ENCODE measurements at places on chromosomes 3 and 15.

DNA sequence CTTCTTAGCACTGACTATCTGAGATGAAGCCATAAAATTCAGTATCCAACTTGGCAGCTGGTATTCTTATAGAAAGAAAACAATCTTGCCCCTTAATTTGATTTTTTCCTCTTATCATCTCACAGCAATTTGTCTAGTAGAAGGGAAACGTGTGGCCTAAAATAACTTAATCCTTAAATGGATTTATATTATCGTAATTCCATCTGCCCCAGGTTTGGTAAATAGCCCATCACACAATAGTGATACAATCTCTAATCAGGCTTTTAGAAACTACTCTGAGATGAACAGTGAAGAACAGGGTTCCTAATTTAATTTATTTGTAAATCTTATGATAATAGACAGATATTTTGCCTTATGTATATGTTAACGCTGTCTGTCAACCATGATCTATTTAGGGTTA is 24.8 kb downstream of the PEX5L start:
- no peak for DNase-seq
- no peak overlapping the region for H3K4me3 ChIP-seq
- no peaks in the 10 kb centered on the region for H3K27me3 ChIP-seq
- H3K27ac ChIP-seq, result no peak overlapping the region

- peak overlapping the region; percentile 100 for H3K27ac ChIP-seq
- H3K27me3 ChIP-seq, result no peaks in the 10 kb centered on the region
These were observed 16.8 kb upstream of the CHD2 start for GRCh38 chr15:92883163-92883875.

- H3K27me3 ChIP-seq, result no peaks in the 10 kb centered on the region
- H3K27ac ChIP-seq, result no peak overlapping the region
- no peaks in the 10 kb centered on the region for H3K36me3 ChIP-seq
- no peak for DNase-seq
- H3K4me1 ChIP-seq, result peaks cover 10% of the 10 kb centered on the region
- H3K4me3 ChIP-seq, result no peak overlapping the region
These were observed 20.8 kb downstream of the CIAO2A start for GRCh38 chr15:64072812-64073211.

DNA sequence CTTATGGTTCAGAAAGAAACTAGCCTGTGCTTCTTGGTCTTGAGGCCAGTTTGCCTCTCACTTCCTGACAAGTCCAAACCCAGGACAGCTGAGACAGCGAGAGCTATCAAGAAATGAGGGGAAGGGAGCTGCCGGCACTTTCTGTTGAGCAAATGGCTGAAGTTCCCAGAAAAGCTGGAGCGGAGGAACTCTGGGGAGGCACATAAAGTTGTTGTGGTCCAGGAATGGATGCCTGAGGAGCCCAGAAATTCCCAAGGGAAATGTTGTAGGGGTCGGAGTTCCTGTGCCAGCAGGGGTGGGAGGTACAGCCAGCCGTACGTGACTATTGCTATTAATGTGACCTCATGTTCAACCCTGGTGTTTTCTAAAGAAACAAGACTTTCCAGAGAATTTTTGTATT is 98.8 kb upstream of the TNFAIP8L3 start:
- DNase-seq, result no peak
- H3K36me3 ChIP-seq, result peaks cover 3% of the 10 kb centered on the region
- H3K4me1 ChIP-seq, result peaks cover 6% of the 10 kb centered on the region
- H3K27me3 ChIP-seq, result peaks cover 75% of the 10 kb centered on the region
- H3K4me3 ChIP-seq, result no peak overlapping the region

- H3K4me1 ChIP-seq, result peaks cover 38% of the 10 kb centered on the region
- no peak overlapping the region for H3K4me3 ChIP-seq
- no peak for DNase-seq
- H3K27me3 ChIP-seq, result no peaks in the 10 kb centered on the region
- H3K27ac ChIP-seq, result peak overlapping the region; percentile 85
These were observed 80.1 kb upstream of the ARHGEF3 start for GRCh38 chr3:56881841-56882240.

DNA sequence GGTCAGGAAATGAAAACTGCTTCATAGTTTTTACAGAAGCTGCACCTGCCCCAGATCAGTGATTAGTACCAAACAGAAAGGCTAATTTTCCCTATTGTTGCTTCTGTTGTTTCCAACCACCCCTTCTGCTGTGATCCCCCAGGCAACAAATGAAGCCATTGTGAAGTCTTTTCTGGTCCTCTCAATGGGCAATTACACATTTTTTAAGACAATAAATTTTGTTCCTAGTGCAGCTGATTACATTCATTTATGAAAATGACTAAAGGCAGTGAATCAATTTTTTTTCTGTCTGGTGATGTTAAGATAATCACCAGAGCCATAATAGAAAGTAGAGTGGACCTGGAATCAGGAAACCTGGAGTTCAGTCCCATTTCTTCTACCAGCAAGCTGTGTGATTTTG is 32.7 kb downstream of the GLDN start:
- no peak for DNase-seq
- no peaks in the 10 kb centered on the region for H3K36me3 ChIP-seq
- H3K4me1 ChIP-seq, result peaks cover 2% of the 10 kb centered on the region
- H3K27ac ChIP-seq, result no peak overlapping the region
- peaks cover 8% of the 10 kb centered on the region for H3K27me3 ChIP-seq

- no peaks in the 10 kb centered on the region for H3K27me3 ChIP-seq
- H3K27ac ChIP-seq, result no peak overlapping the region
- H3K4me3 ChIP-seq, result no peak overlapping the region
- peaks cover 15% of the 10 kb centered on the region for H3K4me1 ChIP-seq
These were observed 2.9 kb downstream of the NCEH1 start for GRCh38 chr3:172707967-172708366.
